Stimulated activated CD8-positive, alpha-beta memory T cell treated with anti-CD3 and anti-CD28 coated beads, Interleukin-12 subunit alpha, Interleukin-12 subunit beta, amount 100 ng/mL, for 4 hours (primary cell): ENCODE measurements at places on chromosomes 7 and 10.

DNA sequence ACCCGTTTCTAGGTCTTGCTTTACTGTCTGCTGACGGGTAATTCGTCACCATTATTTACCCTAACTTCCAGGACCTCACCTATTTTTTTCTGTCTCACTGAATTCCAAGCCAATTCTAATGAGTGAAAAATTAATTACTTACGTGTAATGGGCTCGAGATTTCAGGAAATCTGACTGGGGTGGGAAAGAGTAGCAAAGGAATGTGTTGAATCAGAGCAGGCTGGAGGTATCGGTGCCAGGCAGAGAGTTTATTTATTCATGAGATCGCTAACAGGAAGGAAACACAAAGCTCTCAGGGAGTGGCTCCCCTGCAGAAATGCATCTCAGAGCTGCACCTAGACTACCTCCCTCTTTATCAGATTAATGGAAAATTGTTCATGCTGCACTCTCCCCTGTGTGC lies 4.0 kb upstream of the DIP2C start:
- DNase-seq = no peak

DNA sequence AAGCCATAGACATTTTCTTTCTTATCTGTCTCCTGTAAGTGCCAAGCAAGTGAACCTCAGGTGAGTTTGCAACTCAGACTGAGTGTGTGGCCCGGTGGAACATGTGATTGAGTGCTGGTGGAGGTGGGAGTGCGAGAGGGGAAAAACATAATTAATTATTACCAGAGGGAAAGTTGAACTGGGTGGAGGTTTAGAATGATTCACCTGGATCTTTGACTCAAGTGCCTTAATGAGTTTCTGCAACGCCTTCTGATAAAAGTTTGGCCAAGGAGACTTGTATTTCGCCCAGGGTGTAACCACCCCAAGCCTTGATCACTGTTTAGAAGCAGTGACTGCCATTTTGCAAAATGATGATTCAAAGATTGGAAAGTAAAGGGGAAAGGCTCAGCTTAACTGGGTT lies 513.9 kb downstream of the GATA3 start:
- no peak for DNase-seq

DNA sequence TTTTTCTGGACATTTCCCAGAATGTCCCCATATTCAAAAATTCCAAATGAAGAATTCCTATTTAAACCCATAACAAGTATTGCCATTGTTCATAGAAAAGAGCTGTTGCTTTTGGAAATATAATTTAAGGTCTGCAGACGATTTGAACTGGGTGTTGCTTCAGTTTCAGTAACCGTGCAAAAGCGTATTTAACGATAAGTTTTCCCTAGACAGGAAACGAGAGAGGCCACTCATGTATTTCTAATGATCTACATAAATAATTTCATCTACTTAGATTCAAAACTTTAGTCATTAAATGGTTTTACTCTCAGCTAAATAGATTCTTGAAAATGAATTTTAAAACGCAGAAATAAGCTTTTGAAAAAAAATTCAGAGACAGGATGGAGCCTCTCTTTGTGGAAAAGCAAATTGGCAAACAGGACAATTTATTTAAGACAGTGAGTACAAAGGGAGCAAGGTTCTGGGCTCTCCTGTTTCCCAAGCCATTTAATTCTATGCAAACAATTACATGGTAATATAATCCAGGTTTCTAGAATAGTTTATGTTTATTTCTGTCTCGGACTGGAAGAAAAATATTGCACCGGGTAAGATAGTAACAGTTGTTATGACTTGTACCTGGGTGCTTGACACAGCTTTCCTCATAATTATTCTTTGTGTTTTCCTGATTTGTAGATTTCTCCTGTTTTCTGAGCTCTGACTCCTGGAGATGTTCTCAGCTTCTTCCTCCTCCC lies 263.0 kb downstream of the BAMBI start:
- DNase-seq = no peak

DNA sequence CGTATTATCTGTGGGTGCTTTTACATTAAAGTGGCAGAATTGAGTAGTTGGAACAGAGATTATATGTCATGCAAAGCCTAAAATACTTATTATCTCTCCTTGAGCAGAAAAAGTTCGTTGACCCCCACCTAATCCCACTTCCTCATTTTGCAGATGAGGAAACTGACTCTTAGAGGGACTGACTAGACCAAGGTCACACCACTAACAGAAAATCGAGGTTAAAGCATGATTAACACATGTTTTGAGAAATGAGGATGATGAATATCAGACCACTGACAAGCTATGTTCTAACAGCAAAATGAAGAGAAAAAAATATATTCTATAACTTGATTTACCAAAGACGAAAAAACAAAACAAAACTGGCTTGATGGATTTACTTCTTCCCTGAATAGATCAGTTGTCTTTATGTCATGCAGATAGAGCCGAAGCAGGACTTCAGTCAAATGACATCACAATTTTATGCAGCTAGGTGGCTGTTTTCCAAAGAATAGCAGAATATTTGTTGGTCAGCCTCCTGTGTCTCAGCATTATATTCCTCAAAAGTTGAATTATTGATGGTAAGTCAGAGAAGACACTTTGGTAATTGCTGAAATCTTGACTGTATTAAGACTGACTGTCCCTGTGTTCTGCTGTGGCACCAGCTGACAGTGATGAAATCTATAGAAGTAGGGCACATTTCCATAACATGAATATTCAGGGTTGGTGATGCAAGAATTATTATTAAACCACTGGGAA lies 24.2 kb upstream of the SMIM30 start:
- no peak for DNase-seq

- no peak for DNase-seq
Measured at GRCh38 chr7:37234928-37235327, 213.7 kb downstream of the ELMO1 start.
